Endothelial cell (in vitro differentiated cells): ENCODE measurements at places on chromosomes 3 and 15.

GRCh38 chr15:32705446-32705845 is 12.4 kb upstream of the GREM1 start:
- DNase-seq: no peak

GRCh38 chr15:85625856-85626255 is 168.9 kb downstream of the KLHL25 start:
- no peak for DNase-seq

DNA sequence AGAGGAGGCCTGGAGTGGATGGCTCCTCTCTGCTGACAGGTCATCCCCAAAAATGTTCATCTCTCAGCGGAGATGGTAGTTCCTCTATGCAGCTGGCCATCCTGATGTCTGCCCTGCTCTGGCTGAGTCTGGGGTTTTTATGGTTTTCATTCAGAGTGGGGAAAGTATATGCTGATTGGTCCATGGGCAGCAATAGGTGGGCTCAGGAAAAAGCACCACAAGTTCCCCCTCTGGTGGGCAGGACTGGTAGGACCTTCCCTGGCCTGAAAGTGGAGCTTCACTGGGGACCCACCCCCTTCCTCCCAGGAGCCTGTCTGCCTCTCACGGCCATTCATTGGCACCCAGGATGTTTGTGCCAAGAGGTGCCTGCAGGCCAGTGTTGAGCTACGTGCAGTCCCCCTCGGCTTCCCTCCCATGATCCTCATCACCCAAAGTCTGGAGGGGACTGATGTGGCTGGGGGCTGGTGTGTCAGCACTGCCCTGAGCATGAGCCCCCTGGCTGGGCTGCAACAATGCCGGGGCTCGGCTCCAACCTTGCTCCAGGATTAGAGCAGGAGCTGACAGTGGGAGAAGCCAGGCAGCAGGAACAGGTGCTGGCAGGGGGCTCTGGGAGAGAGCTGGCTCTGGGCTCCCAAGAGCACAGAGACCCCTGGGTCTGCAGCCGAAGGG is 13.1 kb upstream of the BLOC1S6 start:
- peak; percentile 34 for DNase-seq

- no peak for DNase-seq
Measured at GRCh38 chr15:90035840-90036230, 34.7 kb downstream of the ZNF710 start.

GRCh38 chr3:31472479-31473390 is 60.0 kb upstream of the STT3B start:
- no peak for DNase-seq

DNA sequence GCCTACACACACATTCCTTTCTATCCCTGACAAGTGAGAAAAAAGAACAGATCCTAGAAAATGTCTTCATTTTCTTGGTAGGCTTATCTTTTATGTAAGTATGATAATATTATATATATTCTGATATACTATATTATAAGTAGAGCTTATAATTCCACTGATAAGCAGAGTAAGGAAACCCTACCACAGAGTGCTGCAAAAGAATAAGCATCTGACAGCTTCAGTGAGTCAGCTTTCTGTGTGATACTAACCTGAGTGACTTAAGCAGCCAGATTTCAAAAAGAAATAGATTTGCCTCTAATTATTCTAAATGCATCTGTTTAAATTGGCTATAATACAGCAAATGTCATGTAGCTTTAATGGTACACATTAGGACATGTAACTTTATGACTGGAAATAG is 656.0 kb downstream of the MCTP2 start:
- no peak for DNase-seq

- no peak for DNase-seq
Measured at GRCh38 chr3:132561003-132561402, 36.1 kb upstream of the ACKR4 start.

- no peak for DNase-seq
Measured at GRCh38 chr15:68608206-68608843, 29.5 kb downstream of the CORO2B start.

DNA sequence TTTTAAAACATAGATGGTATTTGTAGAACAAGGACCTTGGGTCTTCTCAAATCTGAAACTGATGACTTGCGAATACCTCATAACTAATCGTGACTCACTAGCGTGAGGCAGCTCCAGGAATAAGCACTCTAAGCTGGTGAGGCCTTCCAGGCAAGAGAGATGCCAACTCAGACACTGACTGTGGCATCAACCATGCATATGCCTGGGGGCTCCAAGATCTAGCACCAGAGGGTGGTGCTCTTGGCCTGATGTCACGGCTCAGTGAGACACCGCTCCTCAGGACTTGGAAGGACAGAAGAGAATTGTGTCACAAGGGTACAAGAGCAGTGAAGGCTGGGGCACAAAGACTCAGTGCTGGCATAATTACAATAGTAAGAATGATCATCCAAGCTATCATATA is 125.0 kb upstream of the TRIM42 start:
- DNase-seq: no peak

DNA sequence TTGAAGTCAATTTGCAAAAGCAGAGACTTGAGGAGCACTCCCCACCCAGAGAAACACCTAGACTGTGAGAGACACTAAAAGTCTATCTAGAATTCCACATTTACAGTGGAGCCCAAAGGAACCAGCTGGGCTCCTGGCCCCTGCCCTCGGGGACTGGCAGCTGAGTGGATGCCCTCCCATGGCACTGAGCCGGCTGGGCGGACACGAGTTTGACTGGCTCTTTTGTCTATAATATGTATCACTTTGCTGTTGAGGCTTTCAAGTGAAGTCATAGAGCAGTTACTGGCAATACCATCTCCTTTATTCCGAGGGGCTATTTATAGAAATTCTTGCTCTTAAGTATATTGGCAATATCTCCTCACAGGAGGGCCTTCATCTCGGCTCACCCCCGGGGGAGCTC is 65.8 kb upstream of the TNFAIP8L3 start:
- DNase-seq: no peak

- no peak for DNase-seq
Measured at GRCh38 chr3:32246079-32246675, 7.7 kb downstream of the CMTM8 start.

DNA sequence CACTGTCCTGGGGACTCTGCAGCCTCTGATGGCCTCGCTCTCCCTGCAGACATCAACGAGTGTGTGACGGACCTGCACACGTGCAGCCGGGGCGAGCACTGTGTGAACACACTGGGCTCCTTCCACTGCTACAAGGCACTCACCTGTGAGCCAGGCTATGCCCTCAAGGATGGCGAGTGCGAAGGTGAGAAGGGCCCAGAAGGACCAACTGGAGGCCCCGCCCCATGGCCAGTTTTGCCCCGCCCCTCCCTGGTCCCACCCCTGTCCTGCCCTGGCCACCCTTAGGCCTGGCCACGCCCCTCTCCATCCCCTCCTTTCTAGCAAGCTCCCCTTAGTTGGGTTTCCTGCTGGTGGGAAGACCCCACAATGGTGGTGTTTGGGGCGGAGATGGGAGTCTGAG is 77.5 kb downstream of the FBLN2 start:
- no peak for DNase-seq

- DNase-seq: no peak
Measured at GRCh38 chr15:74402873-74403587, 30.7 kb downstream of the SEMA7A start.

GRCh38 chr3:43249405-43249804 is 36.9 kb upstream of the SNRK start:
- DNase-seq: no peak

DNA sequence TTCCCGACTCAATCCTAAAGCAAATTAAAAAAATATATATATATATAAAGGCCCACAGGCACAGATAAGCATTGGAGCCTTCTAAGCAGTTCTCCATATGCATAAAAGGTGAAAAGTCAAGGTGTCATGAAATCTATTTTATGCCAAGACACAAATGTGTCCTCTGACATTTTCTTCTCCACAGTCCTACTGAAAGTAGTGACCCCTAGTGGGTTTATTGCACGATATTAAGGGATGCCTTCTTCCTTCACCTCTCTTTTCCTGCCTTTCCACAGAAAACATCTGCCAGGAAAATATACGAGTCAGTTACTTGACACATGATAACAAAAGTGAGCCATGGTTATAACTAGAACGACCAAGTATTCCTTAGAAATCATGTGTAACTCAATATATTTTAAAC is 303.2 kb downstream of the TIGIT start:
- DNase-seq: no peak

DNA sequence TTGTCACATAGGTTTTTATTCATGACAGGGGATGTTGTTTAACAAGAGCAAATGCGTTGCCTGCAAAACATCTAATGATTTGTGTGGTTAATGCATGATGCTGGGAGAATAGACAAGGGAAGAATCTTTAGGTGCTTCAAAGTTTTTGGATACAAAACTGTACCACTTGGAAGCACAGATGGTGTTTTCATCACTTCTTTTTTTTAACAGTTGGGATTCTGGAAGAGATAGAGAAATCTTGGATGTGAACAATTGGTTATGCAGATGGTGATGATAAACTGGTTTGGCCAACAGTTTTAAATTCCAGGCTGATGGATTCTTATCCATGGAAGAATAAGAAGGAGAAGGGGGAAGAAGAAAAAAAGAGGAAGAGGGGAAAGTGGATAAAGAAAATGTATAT is 379.4 kb downstream of the KCNH8 start:
- no peak for DNase-seq

GRCh38 chr15:41866872-41867579 is 26.8 kb downstream of the SPTBN5 start:
- DNase-seq: no peak

DNA sequence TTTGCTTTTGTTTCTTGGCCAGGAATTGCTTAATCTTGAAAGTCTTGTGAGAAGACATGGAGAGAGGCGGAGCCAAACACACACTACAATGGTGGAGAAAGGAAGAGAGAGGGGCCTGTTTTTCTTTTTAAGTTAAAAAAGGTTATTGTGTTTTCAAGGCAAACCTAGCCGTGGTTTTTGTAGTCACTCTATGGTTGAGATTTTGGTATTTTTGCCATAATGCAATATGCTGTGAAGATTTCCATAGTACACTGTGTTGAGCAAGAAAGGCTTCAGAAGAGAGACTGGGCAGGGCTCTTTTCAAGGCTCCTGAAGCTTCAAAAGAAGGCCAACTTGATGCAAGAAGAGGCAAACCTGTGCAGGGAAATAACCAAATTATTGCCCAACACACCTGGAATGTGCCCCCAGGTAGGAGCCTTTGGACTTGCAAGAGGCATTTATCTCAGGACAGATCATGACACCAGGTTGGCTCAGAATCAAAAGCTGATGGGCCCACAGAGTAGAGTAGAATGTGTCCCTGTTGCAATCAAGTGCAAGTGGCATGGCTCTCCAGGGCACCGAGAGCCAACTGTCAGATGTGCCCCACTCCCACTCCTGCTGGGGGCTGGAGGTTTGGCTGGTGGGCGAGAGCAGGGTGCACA is 22.1 kb downstream of the AMOTL2 start:
- no peak for DNase-seq

DNA sequence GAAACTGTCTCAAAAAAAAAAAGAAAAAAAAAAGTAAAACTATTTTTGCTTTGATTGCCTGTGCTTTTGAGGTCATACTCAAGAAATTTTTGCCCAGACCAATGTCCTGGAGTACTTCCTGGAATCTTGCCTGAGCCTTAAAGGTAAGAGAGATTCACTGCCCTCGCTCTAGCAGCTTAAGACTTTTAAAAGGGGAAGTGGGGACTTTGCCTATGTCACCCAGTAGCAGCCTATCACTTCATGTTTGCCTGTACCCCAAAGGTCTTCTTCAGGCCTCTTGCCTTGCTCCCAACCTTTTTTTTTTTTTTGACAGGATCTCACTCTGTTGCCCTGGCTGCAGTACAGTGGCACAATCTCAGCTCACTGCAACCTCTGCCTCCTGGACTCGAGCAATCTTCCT is 18.9 kb upstream of the GOLGB1 start:
- no peak for DNase-seq

GRCh38 chr15:95091444-95091843 is 860.1 kb downstream of the MCTP2 start:
- no peak for DNase-seq

- DNase-seq: peak; percentile 84
Measured at GRCh38 chr15:59104912-59105732, at the start of gene CCNB2. CCNB2 (plus strand) TSS chr15:59105146; CDS start chr15:59105269, 123 bp downstream.

DNA sequence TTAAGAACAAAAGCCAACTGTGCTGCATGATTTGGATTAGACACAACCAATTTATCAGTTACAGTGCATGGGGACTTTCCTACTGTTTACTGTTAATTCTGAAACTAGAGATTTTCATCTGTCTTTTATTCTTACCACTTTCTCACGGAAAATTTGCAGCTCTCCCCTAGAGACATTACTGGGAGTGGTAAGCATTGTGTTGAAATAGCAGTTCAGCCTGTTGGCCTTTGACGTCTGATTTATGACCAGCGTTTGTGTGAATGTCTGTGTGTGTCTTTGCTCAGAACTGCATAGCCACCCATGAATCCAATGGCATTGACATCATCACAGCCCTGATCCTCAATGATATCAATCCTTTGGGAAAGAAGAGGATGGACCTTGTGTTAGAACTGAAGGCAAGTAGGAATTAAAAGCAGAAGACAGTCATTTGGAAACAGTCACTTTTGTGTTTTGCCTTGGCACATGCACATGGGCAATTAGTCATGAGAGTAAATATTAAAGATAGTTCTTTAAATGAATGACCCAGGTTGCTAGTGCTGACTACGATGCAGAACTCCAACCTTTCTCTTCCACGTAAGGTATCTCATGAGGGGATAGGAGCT is 202.2 kb upstream of the BHLHE40 start:
- no peak for DNase-seq

- no peak for DNase-seq
Measured at GRCh38 chr3:32216172-32216783, 22.2 kb upstream of the CMTM8 start.

DNA sequence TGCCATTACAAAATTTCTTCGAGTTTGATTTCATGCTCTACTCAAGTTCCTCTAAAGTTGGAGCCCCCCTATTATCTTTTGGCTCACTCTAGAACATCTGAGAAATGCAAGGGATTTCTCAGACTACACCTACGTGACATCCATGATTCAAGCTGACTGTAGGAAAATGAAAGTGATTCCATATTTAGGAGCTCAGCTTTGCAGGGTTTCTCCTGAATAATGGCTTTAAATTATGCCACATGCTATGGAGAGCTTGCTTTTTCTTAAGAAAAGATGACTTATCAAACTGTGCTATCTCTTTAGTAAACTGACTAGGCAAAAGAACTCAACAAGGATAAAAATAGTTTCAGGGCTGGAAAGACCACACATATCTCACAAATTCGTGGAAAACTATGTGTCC is 292.1 kb downstream of the LSAMP start:
- no peak for DNase-seq

GRCh38 chr15:76996526-76997401 is 1.8 kb downstream of the PSTPIP1 start:
- DNase-seq: no peak

DNA sequence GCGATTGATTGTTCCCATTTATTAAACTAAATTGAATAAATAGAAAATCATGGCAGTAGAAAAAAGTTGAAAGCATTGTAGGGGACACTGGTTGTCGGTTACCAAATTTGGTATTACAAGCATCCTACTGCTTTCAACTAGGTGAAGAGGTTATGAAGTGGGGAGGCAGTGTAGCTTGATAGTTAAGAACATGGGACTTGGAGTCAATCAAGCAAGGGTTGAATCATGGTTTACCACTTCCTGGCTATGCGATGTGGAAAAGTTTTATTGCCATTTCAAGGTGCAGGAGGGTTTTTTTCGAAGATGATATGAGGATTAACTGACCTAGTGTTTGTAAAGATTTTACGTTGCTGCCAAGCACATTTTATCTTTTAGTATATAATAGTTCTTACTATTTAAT is 318.2 kb upstream of the KCNH8 start:
- no peak for DNase-seq
